CD4-positive, alpha-beta T cell treated with Interleukin-2 at 100 ng/mL for 4 hours (primary cell): ENCODE measurements at places on chromosomes 7 and 10.

DNA sequence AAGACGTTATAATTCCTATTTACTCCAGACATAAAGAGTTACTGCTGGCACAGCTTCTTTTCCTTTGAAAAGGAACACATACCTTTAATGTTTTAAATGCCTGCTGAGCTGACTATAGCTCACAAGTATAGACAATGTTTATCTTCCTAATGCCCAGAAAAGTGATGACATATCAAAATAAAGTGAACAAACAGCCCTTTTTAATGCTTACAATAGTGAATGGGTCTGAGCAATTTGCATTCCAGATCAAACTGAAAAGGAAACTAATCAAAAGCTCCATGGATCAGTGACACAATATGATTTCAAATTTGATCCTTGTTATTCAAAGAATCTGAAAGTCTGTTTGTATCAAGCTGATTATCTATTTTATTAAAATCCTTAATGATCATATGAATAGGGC is 233.6 kb upstream of the SEMA3E start:
- no peak for DNase-seq

GRCh38 chr7:32357535-32358277 is 132.5 kb downstream of the LSM5 start:
- no peak for DNase-seq

DNA sequence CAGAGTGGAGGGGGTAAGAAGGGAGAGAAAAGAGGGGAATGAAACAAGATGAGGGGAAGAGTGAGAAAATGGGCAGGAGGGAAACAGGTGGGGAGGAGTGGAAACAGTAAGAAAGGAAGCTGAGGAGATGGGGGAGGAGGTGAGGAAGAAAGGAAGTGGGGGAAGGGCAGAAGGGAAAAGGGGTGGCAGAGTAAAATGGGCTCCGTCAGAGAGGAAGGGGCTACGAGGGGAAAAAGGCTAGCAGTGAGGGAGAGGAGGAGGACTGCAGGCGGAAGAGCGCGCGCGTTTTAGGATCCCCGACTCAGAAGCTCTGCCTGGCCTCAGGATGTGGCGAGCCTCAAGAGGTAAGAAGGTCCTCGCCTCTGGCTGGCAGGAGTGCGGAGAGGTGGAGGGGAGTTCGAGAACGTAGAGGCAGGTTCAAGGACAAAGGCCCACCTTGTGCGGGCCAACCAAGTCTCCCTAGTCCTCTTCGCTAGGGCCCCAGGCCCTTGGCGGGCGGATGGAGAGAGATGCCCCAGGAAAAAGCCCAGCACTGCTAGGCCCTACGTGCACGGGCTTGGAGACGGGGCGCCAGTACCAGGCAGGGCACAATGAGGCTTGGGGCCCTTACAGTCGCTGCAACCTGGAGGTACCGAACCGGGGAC is 5.8 kb upstream of the NKX2-3 start:
- DNase-seq = no peak

DNA sequence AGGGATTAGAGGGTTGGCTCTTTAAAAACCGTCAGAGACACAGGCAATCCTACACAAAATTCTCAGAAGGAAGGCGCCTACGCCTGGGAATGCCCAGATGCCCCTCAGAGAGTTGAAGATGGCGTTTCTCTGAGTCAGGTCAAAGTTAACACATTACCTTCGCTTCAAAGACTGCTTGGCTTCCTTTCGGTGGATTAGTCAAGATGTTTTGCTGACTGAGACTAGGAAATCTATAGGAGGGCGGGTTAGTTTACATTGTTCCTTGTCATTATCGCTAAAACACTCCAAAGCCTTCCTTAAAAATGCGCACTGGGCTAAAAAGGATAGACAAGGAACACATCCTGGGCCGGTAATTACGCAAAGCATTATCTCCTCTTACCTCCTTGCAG is 995 bp upstream of the CFTR start:
- DNase-seq = no peak

GRCh38 chr10:53006663-53007526 is 234.3 kb upstream of the MBL2 start:
- DNase-seq = no peak

GRCh38 chr10:78656417-78657162 is 412.2 kb upstream of the ZMIZ1 start:
- no peak for DNase-seq

- DNase-seq = no peak
Measured at GRCh38 chr10:24971374-24971773, 19.0 kb upstream of the PRTFDC1 start.

GRCh38 chr7:92988051-92988450 is 129.7 kb downstream of the SAMD9 start:
- DNase-seq = no peak

DNA sequence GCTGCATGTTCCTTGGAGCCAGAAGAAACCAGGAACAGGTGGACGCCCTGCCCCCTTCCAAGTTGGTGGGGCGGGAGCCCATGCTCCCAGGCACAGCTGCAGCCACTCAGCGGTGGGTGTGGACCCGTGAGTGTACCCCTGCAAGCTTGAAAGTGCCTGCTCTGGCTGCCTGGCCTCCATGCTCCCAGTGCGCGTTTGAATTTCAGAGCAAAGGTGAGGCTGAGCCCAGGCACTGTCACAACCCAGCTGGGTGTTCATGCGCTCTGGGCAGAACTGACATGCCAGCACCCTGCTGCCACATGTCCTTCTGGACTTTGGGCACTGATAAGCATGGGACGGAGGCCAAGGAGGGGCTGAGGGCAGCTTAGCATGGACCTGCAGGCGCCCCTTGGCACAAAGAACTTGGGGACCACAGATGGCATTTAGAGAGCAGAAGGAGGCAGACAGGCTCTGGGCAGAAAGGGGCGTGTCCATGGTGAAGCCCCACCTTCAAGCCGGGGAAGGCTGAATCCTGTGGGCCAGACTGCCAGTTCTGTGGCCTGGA is 402.0 kb upstream of the NRG3 start:
- no peak for DNase-seq

DNA sequence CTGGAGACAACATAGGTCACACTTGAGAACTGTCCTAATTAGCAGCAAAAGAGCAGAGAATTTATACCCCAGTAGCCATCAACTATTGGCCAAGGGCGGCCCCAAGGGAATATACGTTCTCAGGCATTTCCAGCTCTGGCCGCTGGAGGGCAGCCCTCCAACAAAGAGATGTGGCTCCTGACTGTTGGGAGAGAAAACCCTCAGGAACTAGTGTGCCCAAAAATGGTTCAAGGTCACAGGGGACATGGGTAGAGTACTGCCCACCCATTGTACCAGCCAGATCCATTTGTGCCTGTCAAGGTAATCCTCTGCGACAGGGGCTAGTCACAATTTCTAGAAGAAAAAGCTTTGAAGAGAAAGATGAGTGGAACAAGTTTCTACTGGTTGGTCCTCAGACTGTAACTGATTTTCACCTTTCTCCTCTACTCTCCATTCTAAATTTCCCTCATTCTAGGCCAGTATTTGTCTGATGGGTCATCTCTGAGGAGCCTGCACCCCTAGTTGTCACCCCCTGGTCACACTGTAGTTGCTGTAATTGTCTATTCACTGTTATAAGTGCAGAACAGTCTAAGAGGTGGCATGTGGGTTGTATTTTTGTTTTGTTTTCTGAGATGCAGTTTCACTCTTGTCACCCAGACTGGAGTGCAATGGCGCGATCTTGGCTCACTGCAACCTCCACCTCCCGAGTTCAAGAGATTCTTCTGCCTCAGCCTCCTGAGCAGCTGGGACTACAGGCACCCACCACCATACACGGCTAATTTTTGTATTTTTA is 14.7 kb upstream of the C7orf33 start:
- DNase-seq = peak; percentile 73

DNA sequence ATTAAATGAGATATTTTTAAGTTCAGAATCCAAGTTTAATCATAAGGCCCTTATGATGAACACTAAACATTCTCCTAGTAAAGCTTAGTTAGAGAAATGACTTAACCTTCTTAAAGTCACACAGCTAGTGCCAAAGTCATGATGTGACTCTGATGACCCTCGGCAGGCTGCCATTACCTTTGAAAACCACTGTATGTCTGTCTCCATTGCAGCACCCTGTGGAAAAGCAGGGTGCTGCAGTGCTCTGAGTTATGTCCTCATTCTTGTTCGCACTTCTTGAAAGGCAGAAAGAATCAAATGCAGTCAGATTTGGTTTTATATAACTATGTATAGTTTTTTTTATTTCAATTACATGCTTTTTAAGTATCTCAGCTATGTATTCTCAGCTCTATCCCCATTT is 105.0 kb downstream of the PHTF2 start:
- DNase-seq = peak; percentile 11

DNA sequence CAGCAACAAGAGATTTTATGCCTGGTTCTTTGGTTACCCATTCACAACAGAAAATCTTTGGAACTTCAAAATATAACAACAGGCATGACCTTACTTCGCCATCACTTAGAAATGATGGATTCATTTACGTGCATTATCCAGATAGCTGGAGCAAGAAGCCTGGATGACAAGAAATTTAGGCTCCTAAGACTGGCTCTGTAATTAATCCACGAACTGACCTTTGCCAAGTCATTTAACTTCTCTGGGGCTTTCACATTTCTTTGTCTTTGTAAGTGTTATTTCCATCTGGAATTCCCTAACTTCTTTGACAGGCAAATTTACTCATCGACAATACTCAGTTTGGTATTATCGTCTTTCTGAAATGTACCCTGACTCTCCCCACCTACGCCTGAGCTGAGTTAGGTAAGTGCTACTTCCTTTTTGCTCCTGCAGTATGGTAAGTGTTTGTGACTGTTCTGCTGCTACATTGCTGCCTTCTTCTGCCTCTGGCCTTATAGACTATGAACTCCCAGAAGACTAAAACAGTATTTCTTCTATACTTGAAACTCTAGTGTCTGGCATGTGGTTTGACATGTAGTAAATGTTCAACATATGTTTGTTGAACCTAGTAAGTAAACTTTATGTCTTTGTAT is 5.5 kb upstream of the MDFIC start:
- peak; percentile 52 for DNase-seq

DNA sequence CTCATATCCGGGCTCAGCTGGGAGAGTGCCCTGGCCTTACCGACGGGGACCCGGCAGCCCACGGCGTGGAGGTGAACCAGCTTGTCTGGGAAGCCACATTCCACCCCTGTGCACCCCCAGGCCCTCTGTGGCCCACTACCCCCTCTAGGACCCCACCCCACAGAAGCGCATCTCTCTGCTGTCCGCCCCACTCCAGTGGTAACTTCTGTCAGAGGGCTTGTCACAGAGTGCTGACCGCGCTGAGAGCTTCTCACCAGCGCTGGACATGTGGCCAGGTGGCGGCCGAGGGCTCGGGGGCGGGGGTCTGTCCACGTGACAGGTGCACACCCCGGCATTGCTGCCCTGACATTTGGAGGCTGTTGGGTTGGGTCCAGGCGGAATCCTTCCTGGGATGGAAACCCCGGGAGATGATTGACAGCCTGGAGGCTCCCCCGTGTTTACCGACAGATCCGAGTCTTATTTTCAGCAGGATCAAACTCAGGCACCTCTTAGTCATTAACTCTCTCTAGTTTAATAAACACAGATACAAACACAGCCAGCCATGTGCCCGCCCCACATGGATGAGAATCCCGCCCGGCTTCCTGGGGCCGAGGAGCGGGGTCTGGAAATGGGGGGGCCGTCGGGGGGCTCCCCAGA is 5.1 kb downstream of the ELFN1 start:
- no peak for DNase-seq

DNA sequence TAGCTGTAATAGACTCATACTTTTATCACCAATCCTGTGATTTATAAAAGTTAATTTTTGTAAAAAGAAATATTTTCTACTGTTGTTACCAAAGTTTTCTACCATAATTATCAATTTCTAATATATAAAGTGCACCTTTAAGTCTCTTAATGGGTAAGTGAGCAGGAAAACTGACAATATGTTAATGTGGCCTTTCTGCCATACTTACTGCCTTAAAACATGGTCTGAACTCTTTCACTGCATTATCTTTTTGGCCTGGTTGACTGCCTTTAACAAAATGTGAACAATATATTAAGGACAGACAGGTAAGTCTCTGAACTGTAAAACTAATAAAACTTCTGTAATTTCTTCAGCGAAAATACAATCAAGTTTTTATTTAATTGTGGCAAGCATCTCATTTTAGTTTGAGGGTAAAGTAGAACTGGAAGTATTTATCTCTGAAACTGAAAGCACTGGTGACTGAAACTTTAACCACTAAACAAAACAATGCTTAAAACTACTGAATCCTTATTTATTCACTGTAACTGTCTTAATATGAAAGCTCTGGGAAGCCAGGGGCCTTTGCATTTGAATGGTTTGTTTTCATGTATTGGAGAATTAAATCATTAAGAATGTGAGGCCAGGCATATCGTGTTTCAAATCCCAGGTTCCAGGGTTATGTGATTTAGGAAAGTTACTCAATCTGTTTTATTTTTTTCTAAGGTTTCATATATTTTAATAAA is 948.8 kb upstream of the POT1 start:
- DNase-seq = no peak

GRCh38 chr7:84372155-84372621 is 177.6 kb upstream of the SEMA3A start:
- no peak for DNase-seq

- DNase-seq = no peak
Measured at GRCh38 chr10:31179091-31179680, 139.8 kb upstream of the ZEB1 start.

DNA sequence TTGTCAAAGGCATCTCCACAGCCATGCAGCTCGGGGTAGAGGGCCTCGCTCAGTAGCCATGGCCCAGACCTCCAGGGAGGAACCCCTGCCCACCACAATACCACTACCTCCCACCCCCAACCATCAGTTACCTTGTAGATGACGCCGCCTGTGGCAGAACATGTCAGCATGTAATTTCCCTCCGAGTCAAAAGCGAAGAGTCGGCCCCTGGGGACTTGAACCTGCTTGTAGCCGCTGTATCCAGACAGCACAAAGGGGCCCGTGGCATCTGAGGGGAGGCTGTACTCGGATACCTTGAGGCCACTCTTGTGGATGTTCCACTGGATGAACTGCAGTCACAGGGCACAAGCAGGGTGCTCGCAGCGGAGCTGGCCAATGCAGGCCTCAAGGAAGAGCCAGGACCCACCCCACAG is 16.3 kb upstream of the CYREN start:
- no peak for DNase-seq

DNA sequence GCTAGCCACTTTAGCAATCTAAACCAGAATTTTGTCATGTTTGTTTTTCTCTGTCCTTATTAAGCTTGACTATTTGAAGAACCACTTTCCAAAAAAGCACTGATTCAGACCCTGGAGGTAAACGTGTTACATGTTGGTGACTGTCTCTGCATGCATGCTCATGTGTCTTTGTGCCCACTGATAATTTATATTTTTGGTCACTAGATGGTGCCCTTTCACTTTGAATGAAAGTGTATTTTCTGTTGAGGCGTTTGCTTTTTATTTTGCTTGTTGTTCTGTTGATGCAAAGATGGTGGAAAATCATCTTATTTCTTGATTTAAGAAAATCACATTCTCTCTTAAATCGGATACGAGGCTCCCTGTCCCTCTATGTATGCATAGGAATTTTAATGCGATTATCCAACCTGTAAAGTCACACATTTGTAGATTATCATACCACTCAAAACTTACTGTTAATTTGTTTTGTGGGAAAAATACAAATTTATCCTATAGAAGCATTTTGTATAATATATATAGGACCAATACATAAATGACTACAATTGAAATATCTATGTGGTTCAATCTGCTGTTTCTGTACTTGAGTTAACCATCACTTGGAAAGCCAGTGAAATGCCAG is 269.3 kb downstream of the BICC1 start:
- peak; percentile 27 for DNase-seq

GRCh38 chr7:23347033-23347681 is 48.0 kb downstream of the MALSU1 start:
- no peak for DNase-seq

GRCh38 chr7:142910481-142910880 is 23.1 kb downstream of the TRPV5 start:
- DNase-seq = no peak

GRCh38 chr7:99644431-99644830 is 27.7 kb downstream of the ZSCAN25 start:
- DNase-seq = no peak

GRCh38 chr7:129607471-129608120 is 3.9 kb upstream of the NRF1 start:
- DNase-seq = peak; percentile 54
